ENCODE measurements at places on chromosomes 2 and 18.

DNA sequence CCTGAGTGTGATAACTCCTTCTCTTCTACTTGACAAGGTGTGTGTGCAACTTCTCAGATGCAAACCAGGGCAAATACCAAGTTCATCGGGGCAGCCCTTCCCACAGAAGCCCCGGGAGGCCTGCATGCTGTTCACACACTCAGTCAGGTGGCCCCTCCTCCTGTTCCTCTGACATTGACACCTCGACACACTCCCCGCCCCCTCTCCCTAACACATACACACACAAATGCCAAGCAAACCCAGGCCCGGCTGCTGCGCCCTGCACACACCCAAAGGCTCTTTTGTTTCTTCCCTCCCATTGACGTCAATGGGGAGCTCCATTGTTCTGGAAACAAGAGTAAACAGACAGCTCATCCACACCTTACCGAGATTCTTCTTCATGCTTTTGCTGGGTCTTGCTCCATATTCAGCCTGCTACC lies 1.7 kb upstream of the PER2 start:
- H3K36me3 ChIP-seq = no peaks in the 10 kb centered on the region

GRCh38 chr2:28364610-28365009 lies 28.0 kb upstream of the FOSL2 start:
- no peak overlapping the region for H3K4me3 ChIP-seq
- H3K4me1 ChIP-seq = peaks cover 77% of the 10 kb centered on the region
- no peaks in the 10 kb centered on the region for H3K27me3 ChIP-seq
- no peak overlapping the region for H3K27ac ChIP-seq

GRCh38 chr2:238864207-238865014 lies 16.5 kb downstream of the TWIST2 start:
- peak; percentile 40 for DNase-seq
- H3K27ac ChIP-seq = no peak overlapping the region
- H3K36me3 ChIP-seq = no peaks in the 10 kb centered on the region
- peaks cover 15% of the 10 kb centered on the region for H3K27me3 ChIP-seq
- no peak overlapping the region for H3K4me3 ChIP-seq

DNA sequence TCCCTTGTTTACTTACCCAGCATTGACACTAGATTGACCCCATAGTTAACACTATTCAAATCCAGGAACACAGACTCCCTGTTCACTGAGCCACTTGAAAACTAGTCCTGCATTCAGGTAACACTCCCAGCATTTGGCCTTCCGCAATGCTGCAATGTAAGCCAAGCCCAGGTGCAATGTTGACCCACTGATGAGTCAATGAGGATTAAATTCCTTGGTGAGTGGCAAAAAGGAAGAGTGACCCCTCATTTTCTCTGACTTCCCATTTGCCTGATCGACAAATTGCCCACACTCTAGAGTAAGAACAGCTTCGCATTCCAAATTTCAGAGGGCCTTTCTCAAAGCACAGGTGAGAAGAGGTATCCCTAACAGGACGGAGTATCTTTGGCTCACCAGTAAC lies 251.9 kb downstream of the FBXO15 start:
- peaks cover 5% of the 10 kb centered on the region for H3K27me3 ChIP-seq
- DNase-seq = no peak
- H3K36me3 ChIP-seq = no peaks in the 10 kb centered on the region
- H3K27ac ChIP-seq = no peak overlapping the region
- peaks cover 4% of the 10 kb centered on the region for H3K4me1 ChIP-seq
- H3K4me3 ChIP-seq = no peak overlapping the region

DNA sequence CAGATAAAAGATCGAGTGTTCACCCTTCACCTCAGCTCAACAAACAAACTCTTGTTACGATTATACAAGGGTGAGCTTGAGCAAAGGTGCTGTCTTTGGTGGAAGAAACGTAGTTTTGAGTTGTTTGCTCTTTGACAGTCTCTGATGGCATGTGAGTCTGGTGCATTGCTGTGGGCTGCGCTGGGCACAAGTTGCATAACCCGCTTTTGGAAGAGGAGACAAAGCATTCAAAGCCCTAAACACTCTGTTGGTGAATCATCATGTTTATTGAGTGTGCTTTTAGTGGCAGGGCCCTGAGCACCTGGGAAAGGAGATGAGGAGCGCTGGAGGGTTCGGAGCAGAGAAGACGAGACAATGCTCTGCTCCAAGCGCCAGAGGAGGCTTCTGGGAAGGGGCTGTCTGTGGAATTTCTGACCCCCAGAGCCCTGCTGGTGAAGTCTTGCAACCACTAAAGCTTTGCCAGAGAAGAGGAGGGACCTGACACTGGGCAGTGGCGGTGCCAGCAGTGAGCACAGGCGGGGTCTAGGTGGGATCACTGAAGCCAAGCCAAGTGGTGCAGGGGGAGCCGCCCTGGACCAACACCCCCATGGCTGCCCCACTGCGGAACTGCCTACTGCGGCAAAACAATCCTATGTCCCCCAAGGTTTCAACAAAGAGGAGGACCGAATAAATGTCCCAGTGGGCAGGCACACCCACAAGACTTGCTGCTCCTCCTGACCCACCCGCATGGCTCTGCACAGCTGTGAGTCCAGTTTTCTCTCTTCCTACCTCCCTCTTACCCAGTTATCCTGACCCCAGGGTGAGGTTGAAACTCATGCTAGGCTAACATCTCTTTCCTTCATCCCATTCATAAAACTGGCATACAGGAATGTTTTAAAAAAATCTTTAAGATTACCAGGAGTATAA lies 64.0 kb downstream of the TNFRSF11A start:
- H3K36me3 ChIP-seq = no peaks in the 10 kb centered on the region
- no peaks in the 10 kb centered on the region for H3K4me1 ChIP-seq
- no peak overlapping the region for H3K4me3 ChIP-seq
- no peak overlapping the region for H3K27ac ChIP-seq

GRCh38 chr2:120579916-120580685 lies 155.6 kb upstream of the GLI2 start:
- DNase-seq = no peak
- no peaks in the 10 kb centered on the region for H3K36me3 ChIP-seq
- H3K4me1 ChIP-seq = no peaks in the 10 kb centered on the region

GRCh38 chr2:225995796-225996461 lies 596.4 kb downstream of the NYAP2 start:
- DNase-seq = no peak
- H3K27ac ChIP-seq = no peak overlapping the region
- no peak overlapping the region for H3K4me3 ChIP-seq
- no peaks in the 10 kb centered on the region for H3K36me3 ChIP-seq

- no peaks in the 10 kb centered on the region for H3K4me1 ChIP-seq
- no peaks in the 10 kb centered on the region for H3K27me3 ChIP-seq
- H3K36me3 ChIP-seq = no peaks in the 10 kb centered on the region
Observed at GRCh38 chr2:141639809-141640208, 491.0 kb downstream of the LRP1B start.

DNA sequence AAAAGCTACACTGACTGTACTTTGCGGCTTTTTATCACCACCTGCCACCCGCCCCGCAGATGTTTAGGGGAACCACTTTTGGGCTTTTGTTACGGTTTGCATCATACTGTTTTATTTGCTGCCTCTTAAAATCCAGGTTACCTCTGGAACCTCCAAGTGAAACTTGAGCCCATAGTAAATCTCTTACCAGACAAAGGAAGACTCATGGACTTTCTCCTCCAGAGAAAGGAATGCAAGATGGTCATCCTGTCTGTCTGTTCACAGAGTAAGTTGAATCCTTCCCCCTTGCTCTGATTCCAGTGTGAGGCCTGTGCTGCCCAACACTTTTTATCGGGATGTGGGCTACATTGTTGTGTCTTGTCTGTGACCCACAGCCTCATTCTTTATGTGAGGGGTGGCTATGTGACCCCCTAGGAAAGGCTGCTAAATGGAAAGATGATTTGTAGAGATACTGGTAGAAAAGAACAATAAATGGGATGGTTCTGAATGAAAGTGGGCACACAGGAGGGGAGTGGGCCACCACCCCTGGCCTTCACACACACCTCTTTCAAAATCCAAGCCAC lies 23.3 kb downstream of the RMC1 start:
- no peak for DNase-seq
- H3K27ac ChIP-seq = no peak overlapping the region
- H3K27me3 ChIP-seq = no peaks in the 10 kb centered on the region
- peaks cover 60% of the 10 kb centered on the region for H3K36me3 ChIP-seq
- peaks cover 24% of the 10 kb centered on the region for H3K4me1 ChIP-seq
- no peak overlapping the region for H3K4me3 ChIP-seq

- no peaks in the 10 kb centered on the region for H3K27me3 ChIP-seq
- no peak for DNase-seq
- H3K4me3 ChIP-seq = no peak overlapping the region
- peak overlapping the region; percentile 43 for H3K27ac ChIP-seq
- peaks cover 23% of the 10 kb centered on the region for H3K4me1 ChIP-seq
- no peaks in the 10 kb centered on the region for H3K36me3 ChIP-seq
Observed at GRCh38 chr2:234258562-234259141, 208.2 kb downstream of the SPP2 start.

DNA sequence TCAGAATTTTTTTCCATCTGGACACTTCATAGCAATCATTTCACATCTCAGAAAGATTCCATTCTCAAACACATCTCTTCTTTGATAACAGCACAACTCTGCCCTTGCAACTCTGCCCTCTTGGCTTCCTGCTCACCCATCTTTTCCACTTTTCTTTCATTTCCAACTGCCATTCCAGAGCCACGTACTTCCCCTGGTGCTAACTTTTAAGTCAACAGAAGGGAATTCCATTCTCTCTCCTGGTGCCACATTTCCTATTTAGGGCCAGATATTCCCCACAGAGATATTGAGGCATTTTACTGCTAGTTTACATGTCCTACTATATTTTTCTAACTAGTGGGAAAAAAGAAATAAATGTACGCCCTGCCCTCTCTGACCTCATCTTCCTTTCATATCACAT lies 590.2 kb downstream of the ARHGAP15 start:
- no peak overlapping the region for H3K27ac ChIP-seq
- no peak for DNase-seq
- H3K4me3 ChIP-seq = no peak overlapping the region
- H3K27me3 ChIP-seq = no peaks in the 10 kb centered on the region
- H3K4me1 ChIP-seq = peaks cover 6% of the 10 kb centered on the region

GRCh38 chr18:76315722-76316230 lies 179.3 kb downstream of the ZNF516 start:
- no peak overlapping the region for H3K4me3 ChIP-seq
- no peak overlapping the region for H3K27ac ChIP-seq
- no peaks in the 10 kb centered on the region for H3K36me3 ChIP-seq
- no peaks in the 10 kb centered on the region for H3K4me1 ChIP-seq
- no peaks in the 10 kb centered on the region for H3K27me3 ChIP-seq

GRCh38 chr2:85728883-85729824 lies 24.6 kb upstream of the ATOH8 start:
- no peak overlapping the region for H3K27ac ChIP-seq
- peaks cover 2% of the 10 kb centered on the region for H3K4me1 ChIP-seq
- peak; percentile 86 for DNase-seq
- H3K4me3 ChIP-seq = no peak overlapping the region
- H3K36me3 ChIP-seq = no peaks in the 10 kb centered on the region

DNA sequence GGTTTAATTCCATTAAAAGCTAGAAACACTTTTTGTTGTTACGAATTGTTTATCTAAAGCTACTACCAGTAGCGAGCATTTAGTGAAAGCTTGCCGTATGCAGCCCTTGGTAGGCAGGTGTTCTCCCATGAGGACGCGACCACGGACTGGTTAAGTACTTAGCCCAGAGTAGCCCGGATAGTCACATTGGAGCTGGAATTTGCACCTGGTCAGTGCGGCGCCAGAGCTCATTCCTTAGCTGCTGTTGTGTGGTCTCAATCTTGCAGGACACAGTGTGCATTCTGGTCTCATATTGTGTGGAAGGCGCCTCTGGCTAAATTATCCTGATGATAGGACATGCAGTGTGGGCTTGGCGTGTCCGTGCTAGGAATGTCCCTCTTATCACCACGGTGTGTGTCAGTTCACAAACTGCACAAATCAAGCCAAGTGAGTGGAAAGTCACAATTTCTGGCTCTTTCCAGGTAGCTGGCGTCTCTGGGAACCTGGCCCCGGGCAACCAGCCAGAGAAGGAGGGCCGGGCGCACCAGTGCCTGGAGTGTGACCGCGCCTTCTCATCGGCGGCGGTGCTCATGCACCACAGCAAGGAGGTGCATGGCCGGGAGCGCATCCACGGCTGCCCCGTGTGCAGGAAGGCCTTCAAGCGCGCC lies 133.3 kb downstream of the ZNF236 start:
- H3K4me1 ChIP-seq = no peaks in the 10 kb centered on the region
- DNase-seq = no peak
- H3K27me3 ChIP-seq = no peaks in the 10 kb centered on the region
- H3K36me3 ChIP-seq = peaks cover 27% of the 10 kb centered on the region
- no peak overlapping the region for H3K4me3 ChIP-seq

- no peak overlapping the region for H3K27ac ChIP-seq
- H3K36me3 ChIP-seq = peaks cover 51% of the 10 kb centered on the region
- H3K4me1 ChIP-seq = no peaks in the 10 kb centered on the region
- no peaks in the 10 kb centered on the region for H3K27me3 ChIP-seq
- no peak for DNase-seq
- H3K4me3 ChIP-seq = no peak overlapping the region
Observed at GRCh38 chr2:179951680-179952079, 55.4 kb downstream of the CWC22 start.

DNA sequence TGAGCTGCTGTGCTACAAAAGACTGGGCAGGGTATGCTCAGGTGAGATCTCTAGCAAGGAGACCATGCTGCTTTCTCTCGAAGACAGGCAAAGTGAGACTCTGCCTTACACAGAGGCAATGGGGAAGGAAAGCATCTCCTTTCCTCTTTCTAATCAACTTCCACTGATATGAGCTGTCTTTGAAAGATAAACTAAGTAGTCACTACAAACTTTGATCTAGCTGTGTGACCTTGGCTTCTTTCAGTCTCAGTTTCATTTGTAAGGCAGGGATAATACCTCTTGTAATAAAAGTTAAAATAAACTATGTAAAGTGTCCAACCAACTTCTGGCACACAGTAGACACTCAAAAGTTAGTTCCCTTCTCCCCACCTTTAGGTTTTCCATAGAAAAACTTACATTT lies 7.5 kb downstream of the CCDC93 start:
- no peaks in the 10 kb centered on the region for H3K27me3 ChIP-seq
- H3K27ac ChIP-seq = no peak overlapping the region
- peaks cover 15% of the 10 kb centered on the region for H3K4me1 ChIP-seq
- no peak for DNase-seq
- H3K36me3 ChIP-seq = peaks cover 42% of the 10 kb centered on the region

GRCh38 chr2:236008006-236008405 lies 160.2 kb downstream of the GBX2 start:
- H3K4me1 ChIP-seq = no peaks in the 10 kb centered on the region
- DNase-seq = no peak
- H3K27ac ChIP-seq = no peak overlapping the region
- peaks cover 2% of the 10 kb centered on the region for H3K27me3 ChIP-seq

DNA sequence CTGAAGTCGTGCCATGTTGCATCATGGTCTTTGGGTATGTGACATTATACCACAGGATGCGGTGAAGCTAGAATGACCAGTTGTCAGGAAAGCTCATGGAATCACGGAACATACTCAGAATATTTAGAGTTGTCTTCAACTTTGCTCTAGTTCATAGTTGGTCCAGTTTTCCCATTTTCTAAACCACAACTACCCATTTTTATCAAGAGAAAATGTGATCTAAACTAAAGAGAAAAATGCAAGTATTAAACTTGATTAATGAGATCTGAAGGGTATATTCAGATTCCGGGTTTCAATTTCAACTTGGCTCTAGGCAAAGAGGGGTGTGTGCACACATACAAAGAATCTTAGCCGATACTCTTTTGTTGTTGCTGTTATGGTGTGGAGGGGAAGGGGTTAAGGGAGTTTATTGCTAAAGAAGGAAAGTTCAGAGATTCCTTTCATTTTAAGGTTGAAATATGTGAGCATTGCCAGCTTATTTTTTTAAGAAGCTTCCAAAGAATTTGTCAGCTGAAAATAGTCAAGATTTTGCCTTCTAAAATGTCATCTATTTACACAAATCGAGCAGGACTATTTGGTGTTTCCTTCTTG lies 516.6 kb upstream of the ZEB2 start:
- H3K4me1 ChIP-seq = no peaks in the 10 kb centered on the region
- H3K27ac ChIP-seq = no peak overlapping the region
- no peak overlapping the region for H3K4me3 ChIP-seq
- no peaks in the 10 kb centered on the region for H3K36me3 ChIP-seq
- H3K27me3 ChIP-seq = no peaks in the 10 kb centered on the region
- no peak for DNase-seq
